ENCODE measurements at places on chromosomes 1 and 21.

DNA sequence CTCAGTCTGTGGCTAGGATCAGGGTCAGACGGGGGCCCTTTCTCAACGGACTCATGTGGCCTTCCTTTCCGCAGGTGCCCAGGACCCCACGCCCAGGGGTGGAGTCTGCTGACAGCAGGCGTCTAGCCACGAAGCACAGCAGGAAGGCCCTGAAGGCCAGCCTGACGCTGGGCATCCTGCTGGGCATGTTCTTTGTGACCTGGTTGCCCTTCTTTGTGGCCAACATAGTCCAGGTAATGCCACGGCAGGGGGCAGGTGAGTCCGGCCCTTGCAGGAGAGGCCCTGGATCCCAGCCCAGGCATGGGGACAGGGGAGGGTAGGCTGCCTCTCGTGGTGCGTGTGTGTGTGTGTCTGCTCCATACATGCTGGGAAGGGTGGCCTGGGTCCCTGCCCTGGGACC is 13.8 kb downstream of the HTR6 start:
- no peak for DNase-seq

GRCh38 chr1:248611883-248612414 is 14.4 kb upstream of the OR2T10 start:
- DNase-seq: no peak

DNA sequence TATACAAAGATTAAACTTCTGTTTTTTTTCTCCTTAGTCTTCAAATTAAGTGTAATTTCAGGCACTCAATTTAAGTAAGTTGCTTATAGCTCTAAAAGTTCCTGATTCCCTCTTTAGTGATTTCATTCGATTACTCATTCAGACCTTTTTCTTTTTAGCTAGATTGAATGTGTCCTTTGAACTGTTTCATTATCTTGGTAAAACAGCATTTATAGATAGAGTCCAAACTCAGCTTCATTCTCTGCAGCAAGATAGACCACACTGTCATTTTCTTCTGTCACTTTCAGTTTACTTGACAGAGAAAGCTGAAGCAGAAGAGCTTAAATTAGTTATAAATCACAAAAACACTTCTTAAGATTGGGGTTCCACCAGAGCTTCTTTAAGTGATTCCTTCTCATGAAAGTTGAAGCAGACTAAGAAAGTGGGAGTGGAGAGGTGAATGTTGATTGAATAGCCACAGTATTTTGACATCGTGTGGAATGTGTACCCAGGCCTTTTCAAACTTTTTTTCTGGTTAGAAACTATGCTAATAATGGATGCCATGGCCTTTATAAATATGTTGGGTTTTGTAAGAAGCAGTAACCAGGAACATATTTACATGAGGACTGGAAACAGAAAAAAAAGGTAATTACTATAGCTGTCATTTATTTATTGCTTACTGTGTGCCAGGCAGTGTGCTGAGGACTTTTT is 52.2 kb downstream of the ZBTB40 start:
- DNase-seq: no peak

DNA sequence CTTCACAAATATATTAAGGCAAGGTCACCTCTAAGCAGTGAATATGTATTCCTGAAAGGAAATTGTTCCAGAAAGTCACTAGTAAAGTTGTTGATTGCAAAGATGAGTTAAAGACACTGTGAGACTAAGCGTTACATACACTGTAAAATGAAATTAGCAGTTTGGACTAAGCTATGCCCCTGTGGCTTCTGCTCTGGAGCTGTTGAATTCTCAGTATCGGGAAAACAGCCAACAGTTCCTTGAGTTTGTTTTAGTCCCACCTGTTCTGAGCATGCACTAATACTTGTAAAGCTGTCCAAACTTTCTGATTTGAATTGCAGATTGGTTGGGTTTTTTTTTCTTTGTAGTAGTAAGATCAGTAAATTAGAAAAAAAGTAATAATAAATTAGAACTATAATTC is 21.0 kb downstream of the ANGPTL1 start:
- no peak for DNase-seq

GRCh38 chr1:214670098-214670497 is 67.1 kb downstream of the CENPF start:
- DNase-seq: no peak

DNA sequence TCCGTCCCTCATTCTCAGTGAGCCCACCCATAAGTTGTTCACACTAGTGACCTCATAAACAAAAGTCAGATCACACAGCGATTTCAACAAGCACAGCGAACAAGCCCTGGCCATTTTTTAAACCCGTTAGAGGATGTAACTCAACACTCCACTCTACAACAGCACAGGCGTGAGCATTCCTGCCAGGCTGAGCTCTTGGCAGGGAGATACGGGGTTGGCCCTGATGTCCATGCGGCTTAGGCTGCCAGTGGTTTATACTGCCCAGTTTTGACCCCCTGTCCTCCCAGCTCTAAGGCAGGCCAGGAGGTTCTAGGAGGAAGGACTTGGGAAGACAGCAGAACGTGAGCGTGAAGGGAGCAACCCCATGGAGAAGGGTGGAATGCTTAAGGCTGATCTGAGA is 35.0 kb downstream of the PARP1 start:
- DNase-seq: no peak

GRCh38 chr1:180227861-180228647 is 2.0 kb upstream of the LHX4 start:
- no peak for DNase-seq

DNA sequence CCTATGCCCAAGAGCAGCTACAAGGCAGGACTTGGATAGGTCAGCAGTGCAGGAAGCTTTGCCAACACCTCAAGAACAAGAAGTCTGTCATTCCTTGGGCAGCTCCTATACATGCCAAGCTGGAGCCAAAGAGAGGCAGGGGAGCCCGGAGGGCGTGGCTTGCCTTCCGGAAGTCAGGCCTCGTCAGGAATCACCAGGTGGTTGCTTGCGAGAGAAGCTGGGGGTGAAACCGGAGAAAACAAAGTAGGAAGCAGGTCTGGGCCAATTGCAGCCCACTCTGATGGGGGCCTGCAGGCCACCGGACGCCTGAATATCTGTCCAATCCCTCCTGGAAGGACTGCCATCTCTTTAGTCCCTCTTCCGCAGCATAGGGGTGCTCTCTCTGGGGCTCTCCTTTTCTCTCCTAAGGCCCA is 794 bp upstream of the FAM76A start:
- DNase-seq: no peak

DNA sequence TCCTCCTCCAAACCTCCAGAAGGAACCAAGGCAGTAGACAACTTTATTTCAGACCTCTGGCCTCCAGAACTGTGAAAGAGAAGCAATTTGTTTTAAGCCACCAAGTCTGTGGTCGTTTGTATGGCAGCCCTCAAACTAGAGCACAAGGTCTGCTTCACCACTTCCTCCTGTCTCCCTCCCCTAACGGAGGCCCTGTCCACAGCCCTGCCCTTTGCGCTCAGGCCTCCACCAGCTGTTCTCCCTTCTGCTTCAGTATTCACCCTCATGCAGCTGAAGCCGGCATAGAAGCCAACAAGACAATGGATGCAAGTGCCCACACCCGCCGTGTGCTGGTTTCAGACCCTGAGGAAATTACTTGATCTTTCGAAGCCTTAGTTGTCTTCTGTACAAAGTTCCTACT is 364.1 kb downstream of the HHAT start:
- DNase-seq: no peak

- DNase-seq: no peak
Observed at GRCh38 chr1:76827066-76827465, 40.2 kb upstream of the ST6GALNAC5 start.

- DNase-seq: no peak
Observed at GRCh38 chr1:9311029-9311428, 18.3 kb downstream of the SPSB1 start.

DNA sequence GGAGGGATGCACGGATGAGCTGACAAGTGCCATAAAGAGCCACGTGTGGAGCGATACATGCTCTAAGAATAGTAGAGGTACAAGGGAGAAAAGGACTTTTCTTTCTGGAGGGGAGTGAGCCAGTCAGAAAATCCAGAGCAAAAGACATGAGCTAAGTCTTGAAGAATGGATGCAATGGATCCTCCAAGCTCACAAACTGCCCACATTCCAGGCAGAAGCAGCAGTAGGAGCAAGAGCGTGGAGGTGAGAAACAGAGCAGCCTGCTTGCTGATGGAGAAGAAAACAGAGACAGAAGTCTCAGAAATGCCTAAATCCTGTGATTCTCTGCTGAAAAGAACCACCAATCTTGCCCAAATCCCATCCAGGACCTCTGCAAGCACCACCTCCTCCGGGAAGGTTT is 78.2 kb upstream of the RALGPS2 start:
- DNase-seq: no peak

GRCh38 chr1:21626921-21627339 is 42.2 kb downstream of the RAP1GAP start:
- no peak for DNase-seq

GRCh38 chr1:34408011-34408410 is 231.3 kb downstream of the C1orf94 start:
- no peak for DNase-seq

DNA sequence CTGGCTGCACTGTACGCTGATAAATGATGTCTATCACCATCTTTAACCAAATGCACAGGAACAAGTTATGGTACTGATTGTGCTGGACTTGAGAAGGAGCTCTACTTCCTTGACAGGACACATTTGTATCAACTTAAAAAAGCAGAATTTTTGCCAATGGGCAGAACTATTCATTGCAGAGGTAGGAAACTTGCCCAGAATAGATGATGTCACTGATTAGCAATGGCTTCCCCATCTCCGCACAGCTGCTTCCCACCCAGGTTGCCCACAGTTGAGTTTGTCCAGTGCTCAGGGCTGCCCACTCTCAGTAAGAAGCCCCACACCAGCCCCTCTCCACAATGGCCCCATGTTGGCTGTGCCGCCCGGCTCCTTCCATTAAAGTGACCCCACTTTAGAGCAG is 33.4 kb downstream of the CAPN2 start:
- no peak for DNase-seq

GRCh38 chr1:52157582-52157981 is 15.7 kb downstream of the ZFYVE9 start:
- no peak for DNase-seq

GRCh38 chr1:200299571-200299970 is 110.3 kb downstream of the ZNF281 start:
- no peak for DNase-seq

DNA sequence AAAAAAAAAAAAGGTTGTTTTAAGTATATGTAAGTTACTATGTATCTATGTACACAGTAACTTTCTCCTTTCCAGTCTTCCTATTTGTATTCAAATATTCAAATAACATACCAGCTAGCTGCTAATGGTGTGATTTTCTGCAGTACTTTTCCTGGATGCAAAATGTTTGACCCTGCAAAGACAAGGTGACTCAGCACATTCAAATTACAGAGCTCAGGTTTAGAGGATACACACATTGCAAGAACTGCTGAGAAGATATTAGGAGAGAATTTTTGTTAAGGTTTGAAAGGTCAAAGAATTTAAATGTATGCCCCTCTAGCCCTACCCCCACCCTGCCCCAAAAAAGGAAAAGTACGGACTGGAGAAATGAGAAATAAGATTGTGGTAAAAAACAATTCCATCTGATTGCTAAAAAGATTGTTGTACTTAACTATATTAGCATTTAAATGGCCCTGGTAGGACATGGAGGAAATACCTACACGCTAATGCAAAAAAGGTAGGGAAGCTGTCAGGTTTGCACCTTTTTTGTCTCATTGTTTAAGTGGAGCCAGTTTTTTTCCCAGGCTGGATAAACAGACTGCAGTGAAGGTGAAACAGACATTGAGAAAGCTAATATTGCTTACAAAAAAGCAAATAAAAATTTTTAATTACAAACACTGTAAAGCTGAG is 45.6 kb downstream of the ZNF281 start:
- DNase-seq: no peak

GRCh38 chr1:192807211-192808162 is 1.4 kb upstream of the RGS2 start:
- DNase-seq: no peak

DNA sequence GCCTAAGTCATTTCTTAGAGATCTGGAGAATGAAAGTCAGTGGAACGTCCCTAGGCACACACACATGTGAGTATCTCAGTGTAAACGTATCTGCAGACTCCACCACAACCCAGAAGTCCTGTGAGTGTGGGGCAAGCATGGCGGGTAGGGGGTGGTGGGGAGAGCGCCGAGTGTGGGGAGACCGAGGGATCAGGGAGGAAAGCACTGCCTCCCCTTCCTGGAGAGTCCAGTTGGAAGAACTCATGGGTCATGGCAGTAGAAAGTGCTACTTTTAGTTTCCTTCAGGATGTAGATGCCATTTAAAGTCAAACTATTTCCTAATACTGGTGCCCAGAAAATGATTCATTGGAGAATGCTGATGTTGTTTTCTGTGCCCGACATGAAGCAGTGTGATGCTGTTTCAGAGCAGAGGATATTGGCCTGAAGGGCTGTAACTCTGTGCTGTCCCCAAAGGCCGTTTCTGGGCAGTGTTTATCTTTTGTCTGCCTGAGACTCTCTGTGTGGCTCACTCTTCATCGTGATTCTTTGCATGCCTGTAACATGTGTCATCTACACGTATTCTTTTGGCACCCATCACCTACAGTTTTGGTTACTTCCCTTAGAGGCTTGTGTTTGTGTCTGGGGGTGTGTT is 45.7 kb upstream of the TSPAN2 start:
- no peak for DNase-seq

DNA sequence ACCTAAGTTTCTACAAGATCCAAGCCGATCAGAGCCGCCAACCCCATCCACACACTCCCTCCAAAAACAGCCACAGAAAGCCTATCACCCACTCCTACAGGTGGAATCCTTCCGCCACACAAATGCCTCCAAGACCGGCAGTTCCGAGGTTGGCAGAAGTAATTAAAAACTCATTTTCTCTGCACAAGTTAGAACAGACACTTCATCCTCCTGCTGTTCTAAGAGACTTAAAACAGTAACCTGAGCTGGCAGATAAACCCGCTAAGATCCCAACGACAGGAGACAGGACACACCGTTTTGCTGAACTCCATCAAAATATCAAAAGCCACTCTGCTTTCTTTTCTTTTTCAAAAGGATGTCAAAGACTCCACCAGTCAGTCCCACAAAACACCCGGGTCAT is 2.8 kb downstream of the SSBP3 start:
- DNase-seq: no peak

DNA sequence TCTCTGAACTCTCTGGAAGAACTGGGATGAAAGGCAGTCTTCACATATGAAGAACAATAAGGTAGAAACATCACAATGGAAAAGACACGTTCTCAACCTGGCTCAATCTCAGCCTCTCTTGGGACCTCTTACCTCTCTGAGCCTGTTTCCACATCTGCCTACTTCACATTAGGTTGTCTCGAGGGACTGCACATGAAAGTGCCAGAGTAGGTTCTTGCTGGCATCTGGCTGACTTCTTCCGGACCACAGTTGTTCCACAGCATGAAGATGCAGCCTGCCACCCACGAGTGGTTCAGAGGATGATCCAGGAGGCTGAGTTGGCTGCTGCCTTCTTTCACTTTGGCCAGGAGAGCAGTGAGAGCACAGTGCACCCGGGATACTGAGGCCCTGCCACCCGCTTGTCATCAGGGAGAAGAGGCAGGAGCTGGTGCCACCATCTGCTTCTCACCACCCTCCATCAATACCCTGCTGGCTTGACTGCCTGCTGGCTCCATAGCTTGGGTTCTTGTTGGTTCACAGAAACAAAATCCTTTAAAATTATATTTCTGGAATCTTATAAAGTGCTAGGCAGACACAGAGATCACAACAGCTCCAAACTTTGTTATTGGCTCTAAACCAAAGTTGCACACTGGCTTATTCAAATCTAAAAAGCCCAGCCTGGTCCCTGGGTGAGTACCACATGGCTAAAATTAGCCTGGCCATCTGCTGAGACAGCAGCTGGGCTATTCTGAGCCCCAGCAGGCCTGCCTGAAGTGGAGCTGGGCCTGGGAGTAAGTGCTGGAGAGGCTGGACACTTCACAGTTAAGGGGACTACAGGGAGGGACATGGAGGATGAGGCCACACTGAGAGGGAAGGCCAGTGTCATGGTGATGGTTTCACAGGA is 46.9 kb upstream of the LIN9 start:
- no peak for DNase-seq

All from activated T-helper 1 cell treated with Interleukin-2 at 50 U/mL for 16 hours (primary cell).